ENCODE measurements at places on chromosomes 1 and 21.

- DNase-seq: no peak
Observed at GRCh38 chr1:3074297-3074741, 5.3 kb downstream of the PRDM16 start.

- DNase-seq: no peak
Observed at GRCh38 chr1:117044217-117044616, 15.9 kb upstream of the TTF2 start.

GRCh38 chr1:235069577-235070563, 58.8 kb downstream of the TOMM20 start:
- no peak for DNase-seq

- DNase-seq: no peak
Observed at GRCh38 chr1:90149101-90149500, 154.2 kb downstream of the ZNF326 start.

- DNase-seq: no peak
Observed at GRCh38 chr21:30943920-30944319, 62.5 kb upstream of the KRTAP11-1 start.

DNA sequence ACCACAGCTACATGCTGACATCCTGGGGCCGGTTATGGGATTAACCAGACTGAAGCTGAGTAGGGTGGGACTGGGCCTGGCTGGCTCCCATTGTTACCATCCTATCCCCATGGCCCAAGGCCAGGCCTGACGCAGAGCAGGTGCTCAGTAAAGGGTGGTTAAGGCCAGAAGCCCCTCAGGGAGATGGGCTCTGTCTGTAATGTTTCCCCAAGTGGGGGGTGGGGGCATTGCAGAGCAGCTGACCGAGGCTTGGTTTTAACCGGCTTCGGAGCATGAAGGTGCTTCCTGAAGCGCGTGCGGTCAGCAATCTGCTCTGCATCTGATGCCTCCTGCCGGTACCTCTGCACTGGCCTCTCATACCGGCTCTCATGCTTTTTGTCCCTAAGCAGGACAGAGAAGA, 83.4 kb upstream of the ACTL8 start:
- DNase-seq: no peak

DNA sequence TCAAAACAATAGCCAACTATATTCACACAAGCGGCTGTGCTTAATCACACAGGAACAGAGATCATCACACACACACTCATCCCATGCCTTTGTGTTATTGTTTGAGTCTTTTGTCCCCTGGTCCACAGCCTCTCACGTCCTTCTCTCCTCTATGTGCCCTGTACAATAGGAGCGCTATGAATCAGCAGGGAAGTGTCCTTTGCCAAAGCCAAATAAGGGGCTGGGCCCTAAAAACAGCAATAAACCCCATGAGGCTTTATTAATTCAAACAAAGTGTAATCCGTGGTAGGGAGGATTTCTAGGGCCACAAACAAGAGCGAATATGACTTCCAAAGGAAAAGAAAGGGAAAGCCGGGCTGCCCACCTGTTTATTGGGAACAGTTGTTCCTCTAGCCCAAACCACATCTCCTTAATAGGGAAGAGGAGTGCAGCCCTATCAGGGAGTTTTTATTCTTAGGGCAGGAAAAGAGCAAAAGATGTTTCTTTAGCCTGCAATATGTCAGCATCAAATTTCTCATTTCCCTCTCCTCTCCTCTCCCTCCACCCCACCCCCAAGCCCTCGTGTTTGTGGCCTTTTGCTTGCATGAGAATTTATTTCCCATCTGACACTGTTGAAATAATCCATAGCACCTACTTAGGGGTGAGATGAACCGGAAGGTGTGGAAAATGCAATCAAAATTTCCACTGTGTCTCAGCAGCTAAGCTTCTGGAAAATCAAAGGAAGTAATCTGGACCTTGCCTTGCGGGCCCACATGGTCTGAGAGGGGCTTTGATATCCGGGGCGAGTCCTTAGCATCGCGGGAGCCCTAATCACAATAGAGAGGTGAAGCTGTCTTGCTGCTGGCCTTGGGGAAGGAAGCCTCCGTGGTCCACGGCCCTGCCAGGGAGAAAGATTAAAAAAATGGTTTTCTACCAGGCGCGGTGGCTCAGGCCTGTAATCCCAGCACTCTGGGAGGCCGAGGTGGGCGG, 45.3 kb upstream of the ITPKB start:
- no peak for DNase-seq

DNA sequence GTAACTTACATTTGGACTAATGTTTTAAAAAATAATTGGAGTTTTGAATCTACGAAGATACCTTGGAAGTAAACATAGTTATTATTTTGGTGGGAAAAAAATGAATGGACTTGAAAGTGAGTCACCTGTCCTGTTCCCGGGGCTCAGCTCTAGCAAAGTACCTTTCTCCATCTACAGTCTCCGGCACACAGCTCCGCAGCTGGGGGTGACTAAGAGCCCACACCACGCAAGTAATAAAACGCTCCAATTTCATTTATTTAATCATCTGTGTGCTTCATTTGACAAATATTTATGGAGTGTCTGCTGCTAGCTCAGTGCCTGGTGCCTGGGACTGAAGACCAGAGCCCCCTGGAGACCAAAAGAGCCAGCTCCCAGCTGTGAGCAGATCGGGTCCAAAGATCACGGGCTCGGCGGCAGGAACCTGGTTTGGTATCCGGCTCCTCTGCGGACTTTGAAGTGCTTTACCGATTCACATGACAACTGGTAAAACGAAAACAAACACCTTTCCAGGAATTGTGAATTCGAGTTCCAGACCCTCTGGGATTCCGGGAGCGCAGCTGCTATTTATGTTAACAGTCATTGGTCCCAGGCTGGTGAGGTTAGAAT, 1.7 kb upstream of the RIPK4 start:
- peak; percentile 41 for DNase-seq

DNA sequence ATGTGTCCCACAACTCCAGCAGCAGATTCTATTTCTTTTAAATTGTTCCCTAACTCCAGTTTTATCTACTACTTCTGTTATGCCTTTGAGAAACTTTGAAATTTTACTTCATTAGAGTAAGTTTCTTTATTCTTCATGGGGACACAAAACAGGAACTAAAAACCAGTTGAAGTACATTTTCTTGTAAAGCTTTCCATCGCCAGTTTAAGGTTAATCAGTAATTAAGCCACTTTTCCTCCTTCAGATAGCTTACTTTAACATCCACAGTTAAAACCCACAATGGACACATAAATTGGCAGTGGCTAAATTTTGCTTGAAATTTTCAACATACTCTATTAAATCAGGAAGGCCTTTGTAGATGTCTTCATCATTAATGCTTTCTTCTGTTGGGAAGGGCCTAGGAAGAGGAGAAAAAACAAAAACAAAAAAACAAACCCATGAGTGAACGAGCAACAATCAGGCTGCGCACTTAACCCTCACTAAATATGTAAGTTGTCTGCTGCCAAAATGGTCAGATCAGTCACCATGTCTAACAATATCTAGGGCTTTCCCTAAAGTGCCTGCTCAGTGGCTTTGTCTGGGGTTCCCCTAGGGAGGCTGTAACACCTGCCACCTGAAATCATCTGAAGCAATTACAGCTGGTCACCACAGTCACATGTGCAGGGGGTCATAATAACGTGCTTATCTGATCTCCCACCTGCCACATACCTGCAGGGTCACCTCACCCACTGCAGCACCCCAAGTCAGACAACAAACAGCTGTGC, 187.9 kb downstream of the VAV3 start:
- DNase-seq: no peak

- DNase-seq: no peak
Observed at GRCh38 chr1:68144856-68145255, 87.5 kb downstream of the WLS start.

DNA sequence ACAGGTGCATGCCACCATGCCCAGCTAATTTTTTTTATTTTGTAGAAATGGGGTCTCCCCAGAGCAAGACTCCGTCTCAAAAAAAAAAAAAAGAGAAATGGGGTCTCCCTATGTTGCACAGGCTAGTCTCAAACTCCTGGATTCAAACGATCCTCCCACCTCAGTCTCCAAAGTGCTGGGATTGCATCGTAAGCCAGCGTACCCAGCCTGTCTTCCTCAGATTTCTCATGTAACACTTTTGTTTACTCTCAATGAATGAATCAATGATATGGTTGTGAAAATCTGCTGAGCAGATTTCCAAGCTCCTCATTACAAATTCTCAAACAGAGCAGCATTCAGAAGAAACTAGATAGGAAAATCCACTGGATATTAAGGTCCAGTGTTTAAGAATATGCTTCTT, 6.6 kb downstream of the CMPK1 start:
- DNase-seq: no peak

DNA sequence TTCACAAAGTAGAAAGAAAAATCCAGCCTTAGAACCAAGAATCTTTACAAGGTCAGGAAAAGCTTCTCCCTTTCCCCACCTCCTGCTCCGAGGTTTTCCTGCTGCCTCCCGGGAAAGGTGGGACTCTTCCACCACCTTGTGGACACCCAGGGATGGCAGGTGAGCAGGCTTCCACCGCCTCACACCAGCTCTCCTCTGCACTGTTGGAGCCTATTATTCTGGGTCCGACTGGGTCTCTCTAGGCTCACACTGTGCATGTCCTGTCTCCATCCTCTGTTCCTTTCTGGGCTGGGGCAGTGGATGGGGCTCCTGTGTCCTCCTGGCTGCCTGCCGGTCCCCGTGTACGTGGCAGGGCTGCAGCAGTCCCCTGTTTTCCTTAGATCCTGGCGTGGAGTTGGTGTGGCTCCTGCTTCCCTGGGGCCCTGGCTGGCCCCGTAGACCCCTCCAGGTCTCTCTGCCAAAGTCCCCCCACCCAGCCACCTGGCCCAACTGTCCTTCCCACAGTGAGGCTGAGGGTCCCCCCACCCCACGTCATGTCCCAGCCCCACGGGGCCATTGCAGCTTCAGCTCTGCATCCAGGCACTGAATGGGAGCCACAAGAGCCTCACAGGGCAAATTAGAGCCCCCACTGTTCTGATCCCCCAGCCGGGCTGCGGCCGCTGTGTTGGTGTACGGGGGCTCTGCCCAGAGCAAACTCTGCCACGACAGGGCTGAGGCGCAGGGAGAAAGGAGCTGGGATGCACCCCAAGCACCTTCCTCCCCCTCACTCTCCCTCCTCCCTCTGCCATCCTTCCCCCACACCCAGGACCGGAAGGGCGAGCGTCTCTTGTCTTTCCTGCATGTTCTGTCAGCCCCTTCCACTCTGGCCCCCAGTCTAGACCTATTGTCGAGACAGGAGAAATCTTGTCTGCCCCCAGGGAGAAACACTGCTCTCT, 3.3 kb upstream of the SLC45A1 start:
- peak; percentile 24 for DNase-seq

DNA sequence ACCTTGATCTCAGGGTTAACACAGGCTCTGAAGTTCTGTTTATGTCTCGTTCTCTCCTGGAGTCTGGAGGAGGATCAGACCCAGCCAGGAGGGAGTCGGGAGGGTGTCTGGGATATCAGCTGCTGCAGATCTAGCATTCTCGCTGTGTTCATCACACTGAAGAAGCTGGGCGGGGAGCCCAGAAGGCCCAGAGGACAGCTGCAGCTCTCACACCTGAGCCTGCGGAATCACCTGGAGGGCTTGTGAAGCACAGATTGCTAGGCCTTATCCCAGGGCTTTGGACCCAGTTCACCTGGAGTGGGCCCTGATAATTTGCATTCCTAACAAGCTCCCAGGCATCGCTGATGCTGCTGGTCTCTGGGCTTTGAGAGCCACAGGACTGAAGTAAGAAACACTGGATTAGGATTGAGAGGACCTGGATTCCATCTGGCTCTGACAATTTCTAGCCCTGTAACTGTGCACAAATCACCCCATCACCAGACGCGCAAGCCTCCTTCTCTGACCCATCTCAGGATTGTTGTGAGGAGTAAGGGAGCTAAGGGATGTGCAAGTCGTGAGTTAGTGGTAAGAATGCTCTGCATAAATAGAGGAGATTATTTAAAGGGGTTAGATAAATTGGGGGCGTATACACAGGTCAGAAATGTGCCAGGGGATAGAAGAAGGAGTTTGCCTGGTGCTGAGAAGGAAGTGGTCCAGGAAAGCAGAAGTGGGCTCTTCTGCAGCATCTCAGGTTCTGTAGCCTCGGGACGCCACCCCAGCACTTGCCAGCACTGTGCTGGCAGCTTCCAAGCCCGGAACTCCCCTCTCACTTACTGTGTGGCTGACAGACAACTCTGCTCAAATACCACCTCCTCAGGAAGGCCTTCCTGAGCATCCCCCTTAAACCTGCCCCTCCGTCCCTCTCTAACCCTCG, 19.1 kb downstream of the ABCA4 start:
- DNase-seq: no peak

- DNase-seq: no peak
Observed at GRCh38 chr1:205950280-205950679, 7.0 kb upstream of the SLC26A9 start.

GRCh38 chr1:110684491-110684890, 9.8 kb upstream of the KCNA3 start:
- no peak for DNase-seq

DNA sequence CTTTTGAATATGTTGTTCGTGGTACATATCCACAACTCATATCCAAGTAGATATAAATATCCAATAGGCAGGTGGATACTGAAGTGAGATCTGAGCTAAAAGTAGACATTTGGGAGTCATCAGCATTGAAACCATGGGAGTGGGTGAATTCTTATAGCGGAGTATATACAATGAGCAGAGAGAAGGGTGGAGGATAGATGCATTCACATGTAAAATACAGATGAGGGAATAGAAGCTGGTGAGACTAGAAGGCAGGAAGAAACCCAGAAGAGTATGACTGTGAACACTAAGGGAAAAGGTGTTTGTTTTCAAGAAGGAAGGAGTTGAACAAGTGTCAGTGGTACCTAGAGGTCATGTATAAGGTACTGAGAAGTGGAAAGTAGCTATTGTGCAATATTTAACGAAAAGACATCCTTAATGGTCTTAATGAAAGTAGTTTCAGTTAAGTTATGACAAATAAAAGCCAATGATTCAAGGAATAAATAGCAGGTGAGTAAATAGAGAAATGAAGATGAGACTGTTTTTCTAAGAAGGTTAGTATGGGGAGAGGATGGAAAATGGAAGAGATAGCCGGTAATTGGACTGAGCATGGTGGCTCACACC, 181.6 kb upstream of the CACYBP start:
- DNase-seq: no peak

DNA sequence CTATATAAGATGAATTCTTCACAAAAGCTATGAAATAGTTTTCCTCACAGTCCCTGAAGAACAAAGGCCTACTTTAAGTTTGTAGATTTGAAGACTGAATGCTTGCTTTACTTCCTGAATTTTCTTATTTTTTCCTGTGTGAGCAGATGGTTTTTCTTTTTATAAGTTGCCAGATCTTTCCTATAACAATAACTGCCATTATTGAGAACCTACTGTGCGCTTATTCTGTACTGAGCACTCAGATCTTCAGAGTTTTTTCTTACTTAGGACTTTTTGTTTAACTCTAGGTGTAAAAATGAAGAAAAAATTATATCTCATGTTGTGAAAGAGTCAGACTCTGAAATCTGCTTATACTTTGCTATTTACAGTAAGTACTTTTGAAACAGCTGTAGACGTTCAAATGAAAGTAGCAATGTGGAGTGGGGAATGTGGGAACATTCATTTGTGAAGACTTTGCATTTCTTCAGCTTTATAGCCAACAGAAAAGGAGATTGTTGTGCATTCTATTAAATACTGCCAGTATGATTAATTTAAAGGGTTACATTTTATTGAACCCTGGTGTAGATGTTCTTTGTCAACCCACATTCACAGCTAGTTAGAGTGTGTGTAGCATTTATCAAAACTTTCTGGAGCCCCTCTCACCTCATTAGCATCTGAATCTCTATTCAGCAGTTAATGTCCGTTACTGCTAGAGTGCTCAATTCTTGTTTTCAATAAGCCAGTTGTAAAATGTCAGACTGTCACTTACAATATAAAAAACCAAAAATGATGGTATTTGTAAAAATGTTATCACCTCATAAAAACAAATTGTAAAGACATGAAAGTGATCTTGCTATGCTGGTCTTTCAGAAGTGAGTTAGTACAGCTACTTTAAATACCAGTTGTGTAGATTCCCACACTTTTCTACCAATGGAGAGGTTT, 29.0 kb downstream of the NFIA start:
- no peak for DNase-seq

Measured in CD14-positive monocyte (primary cell).